ENCODE measurements at places on chromosomes 3 and 15. TPM values are rescaled to one million over a fixed set of nuclear protein-coding genes. Genes with fewer than 3 reads are reported as not detected.
A peak's percentile ranks its signal among the peaks of the same experiment; 100 is the strongest.

The LRRC15 gene
- total RNA-seq: 0.16 TPM

DNA sequence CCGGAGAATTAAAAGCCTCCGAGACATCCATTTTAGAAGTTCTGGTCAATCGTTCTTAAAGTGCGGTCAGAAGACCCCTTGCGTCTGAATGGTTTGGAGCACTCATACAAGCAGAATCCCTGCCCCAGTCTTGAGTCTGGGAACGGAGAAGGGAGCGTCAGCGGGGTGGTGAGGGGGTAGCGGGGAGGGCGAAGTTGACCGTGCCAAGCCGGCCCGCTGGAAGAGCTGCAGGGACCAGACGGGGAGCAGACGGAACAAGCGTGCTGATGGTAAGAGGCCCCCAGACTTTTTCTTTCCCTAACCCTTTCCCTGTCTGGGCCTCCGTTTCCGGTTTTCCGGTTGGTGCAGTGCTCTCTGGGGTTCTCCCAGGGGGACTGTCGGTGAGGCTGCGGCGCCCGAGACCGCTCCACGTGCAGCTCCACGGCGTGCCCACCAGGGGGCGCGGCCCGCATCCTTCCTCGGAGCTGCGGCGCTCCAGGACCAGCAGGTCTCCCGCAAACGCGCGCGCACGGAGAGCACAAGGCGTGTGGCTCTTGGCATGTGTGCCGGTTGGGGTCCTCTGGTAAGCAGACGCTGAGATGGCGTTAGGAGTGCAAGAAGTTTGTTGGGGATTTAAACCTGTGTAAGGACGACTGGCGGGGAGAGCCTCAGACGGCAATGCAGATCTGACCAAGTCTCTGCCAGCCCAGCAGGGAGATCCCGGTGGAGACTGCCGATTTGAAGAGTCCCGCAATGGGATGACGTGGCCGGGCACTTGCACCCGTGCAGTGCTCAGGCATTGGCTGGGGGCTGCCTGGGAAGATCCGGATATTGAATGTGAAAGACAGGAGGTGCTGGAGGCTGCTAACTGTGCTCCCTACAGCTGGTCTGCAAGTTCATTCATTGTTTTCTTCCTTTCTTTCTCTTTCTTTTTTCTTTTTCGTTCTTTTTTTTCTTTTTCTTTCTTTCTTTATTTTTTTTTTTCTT, 19.2 kb upstream of the CORO2B start:
- DNase-seq: peak; percentile 91

DNA sequence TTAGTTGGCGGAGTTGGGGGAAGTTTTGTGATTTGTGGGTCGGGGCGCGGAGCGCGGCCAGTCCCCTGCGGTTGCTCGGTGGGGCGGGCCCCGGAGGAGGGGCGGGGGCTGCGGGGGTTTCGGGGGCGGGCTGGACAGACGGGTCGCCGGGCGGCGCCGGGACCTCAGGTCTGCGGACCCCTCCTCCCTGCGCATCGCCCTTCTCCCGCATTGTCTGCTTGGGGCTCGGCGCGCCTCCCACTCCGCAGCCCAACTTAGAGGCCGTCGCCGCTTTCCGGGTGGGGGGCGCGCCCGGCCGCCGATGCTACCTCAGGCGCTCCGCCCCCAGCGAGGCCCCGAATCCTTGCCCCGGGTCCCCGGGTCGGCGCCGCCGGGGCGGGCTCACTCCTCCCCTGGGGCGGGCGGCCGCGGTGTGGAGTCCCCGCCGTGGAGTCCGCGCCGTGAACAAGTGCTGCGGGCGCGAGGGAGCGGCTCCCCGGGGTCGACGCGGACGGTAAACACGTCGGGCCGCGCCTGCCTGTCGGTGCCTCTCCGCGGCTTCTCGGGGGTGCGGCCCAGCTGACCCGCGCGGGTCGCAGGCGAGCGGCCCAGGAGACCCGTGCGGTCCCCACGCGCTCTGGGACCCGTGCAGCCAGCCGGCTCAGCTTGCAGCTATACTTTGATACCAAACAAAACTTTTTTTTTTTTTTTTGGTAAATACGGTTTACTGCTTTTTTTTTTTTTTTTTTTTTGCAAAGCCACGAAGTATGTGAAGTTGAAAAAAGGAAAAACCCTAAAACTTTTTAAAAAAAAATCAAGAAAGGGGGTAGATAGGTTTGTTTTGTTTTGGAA, 624 bp downstream of the AKAP13 start:
- peak; percentile 77 for DNase-seq

DNA sequence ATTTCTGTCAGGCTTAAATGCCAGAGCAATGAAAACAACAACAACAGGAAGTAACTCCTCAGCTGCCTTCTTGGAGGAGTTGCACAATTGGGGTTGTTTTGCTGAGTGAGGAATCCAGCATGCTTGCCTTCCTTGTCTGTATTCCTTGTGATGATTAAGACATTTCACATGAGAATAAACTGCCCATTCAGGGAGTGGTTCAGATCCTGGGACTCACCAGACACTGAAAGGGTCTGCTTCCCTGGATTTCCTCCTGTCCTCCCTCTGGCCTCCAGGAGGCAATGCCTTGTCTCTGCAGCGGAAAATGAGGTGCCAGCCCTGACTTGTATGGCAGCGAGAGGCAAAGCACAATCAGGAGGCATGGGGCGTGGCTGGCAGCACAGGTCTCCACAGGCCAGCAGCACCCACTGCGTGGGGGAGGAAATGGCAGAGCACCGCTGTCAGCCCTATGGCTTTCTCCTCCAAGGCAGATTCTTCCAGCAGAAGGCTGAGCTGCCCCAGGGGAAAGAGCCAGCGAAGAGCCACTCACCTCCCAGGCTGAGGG, 41.5 kb downstream of the RBP2 start:
- peak; percentile 44 for DNase-seq

GRCh38 chr3:29513236-29513635, 232.4 kb downstream of the RBMS3 start:
- DNase-seq: peak; percentile 42

All from Right ventricle myocardium superior (tissue), 1 donor.